ENCODE measurements at places on chromosomes 5 and 9.
A peak's percentile ranks its signal among the peaks of the same experiment; 100 is the strongest.

GRCh38 chr9:134388289-134388808 lies 62.1 kb downstream of the RXRA start:
- DNase-seq = no peak

DNA sequence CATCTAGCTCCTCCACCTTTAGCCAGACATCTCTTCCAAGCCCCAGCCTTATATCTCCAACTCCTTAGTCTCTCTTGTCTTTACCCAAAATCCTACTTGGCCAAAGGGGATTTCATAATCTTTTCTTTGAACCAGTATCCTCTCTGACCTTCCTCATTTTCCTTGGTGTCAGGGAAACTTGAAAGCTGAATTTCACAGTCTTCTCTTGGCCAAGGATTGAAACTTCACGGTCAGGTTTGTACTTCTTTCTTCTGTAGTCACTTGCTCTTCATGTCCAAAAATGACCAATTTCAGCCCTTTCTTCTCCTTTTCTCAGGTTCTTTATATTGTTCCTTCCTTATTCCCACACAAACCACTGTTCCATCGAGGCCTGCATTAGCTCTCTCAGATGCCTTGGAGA lies 473.7 kb upstream of the KLF4 start:
- DNase-seq = no peak

GRCh38 chr9:136774416-136775045 lies 10.2 kb upstream of the LCN15 start:
- no peak for DNase-seq

DNA sequence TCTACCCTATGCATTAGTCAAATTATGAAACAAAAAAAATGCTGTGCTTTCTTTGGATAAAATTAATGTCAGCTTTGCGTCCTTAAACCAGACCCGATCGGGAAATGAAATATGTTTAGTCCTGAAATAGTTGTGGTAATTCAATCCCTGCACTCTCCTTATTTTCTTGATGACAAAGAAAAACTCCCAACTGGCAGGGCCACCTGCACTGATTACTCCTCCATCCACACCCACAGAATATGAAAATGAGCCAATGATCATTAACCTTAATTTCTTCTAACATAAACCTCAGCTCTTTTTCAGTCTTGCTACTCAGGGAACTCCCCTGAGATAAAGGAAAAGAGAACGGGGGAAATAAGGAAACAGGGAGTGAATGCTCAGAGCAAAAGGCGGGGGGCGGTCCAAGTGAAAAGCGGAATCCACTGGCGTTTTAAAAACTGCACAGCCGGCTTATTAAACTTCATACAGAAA lies 245.3 kb downstream of the BNC2 start:
- no peak for DNase-seq

GRCh38 chr5:64144425-64145215 lies 21.0 kb upstream of the RNF180 start:
- no peak for DNase-seq

- DNase-seq = no peak
Observed at GRCh38 chr9:99387431-99387830, 165.3 kb downstream of the SEC61B start.

DNA sequence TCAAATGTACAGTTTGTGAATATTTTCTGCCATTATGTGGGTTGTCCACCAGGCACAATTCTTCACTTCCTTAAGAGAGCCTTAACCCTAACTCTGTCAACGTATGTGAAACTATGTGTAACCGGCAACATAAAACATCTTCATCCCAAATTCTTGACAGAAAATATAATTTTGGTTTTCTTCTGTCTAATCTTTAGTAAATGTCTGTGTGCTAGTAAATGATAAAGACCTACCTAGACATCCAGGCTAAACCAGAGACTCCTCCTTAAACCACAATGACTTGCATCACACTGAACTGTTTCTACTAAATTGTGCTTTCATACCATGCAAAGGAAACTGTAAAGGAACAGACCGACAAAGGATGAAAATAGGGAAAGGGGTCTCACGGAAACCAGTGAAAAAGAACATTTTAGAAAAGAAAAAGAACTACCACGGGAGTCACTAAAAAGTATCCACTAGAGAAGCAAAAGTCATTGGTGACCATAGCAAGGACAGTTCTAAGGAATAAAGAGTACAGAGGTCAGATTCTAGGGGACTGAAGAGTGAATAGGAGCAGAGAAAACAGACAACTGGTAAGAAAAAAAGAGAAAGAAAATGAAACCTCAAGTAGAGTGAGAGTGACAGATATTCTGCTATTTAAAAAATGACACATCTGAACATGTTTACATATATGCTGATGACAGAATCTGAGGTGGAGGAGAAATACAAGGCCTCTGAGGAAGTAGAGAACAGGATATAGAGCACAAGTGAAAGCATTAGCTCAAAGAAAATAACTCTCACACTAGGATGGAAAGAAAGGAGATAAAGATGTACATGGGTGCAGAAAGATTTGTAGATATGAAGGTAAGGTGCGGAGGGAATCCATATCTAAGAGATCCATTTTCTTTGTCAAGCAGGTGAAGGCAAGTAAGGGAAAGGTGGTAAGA lies 49.4 kb downstream of the FNIP1 start:
- no peak for DNase-seq

GRCh38 chr5:23446424-23446823 lies 61.0 kb upstream of the PRDM9 start:
- DNase-seq = no peak

GRCh38 chr5:179319123-179319522 lies 26.1 kb downstream of the ADAMTS2 start:
- no peak for DNase-seq

DNA sequence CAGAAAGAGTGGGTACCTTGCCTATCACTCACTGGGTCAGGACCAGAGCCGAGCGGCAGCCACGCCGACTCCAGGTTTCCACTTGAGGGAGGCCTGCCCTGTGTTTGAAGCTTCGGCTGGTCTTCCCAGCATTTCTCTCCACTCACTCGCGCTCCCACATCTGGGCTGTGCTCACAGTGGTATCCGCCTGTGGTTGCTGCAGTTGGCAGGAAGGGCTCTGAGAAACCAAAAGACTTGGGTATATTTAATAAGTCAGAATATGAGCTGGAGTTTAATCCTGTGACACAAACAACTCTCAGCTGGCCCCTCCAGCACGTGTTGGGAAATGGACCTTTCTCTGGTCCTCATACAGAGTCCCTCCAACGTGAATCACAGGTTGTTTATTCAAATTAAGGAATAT lies 70.9 kb downstream of the SPRY4 start:
- DNase-seq = peak; percentile 24

- no peak for DNase-seq
Observed at GRCh38 chr9:125739436-125739835, 7.7 kb upstream of the PBX3 start.

- no peak for DNase-seq
Observed at GRCh38 chr5:152883066-152883775, 478.1 kb upstream of the NMUR2 start.

GRCh38 chr5:156031181-156031580 lies 295.8 kb upstream of the SGCD start:
- no peak for DNase-seq

- no peak for DNase-seq
Observed at GRCh38 chr9:89899573-89899972, 294.8 kb downstream of the GADD45G start.

- DNase-seq = no peak
Observed at GRCh38 chr9:75930730-75931321, 40.4 kb downstream of the PCSK5 start.

DNA sequence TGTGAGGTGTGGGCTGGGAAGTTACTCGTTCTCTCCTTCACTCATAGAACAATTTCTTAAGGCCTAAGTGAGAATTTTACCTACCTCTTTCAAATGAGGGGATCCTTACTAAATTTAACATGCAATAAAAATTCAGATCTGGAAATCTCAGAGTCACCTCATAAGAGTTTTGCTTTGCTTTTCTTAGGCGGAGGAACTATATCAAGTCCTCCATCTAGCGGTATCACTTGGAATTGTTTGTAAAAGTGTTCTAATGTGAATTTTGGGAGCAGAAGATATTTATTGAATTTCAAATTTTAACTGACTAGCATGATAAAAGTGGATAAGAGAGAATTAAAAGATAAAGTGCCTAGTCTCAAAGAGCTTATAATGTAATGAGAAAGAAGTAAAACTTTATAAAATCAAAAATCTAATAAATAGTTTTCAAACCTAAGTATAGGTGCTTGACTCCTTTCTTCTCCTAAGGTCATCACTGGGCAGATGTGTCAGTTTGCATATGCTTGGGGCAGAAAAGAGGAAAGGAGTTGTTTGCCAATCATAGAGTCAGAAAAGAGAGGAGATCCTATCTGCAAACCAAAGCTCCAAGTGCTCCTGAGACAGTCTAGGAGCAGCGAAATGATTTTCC lies 145.7 kb upstream of the DAB2 start:
- DNase-seq = no peak

DNA sequence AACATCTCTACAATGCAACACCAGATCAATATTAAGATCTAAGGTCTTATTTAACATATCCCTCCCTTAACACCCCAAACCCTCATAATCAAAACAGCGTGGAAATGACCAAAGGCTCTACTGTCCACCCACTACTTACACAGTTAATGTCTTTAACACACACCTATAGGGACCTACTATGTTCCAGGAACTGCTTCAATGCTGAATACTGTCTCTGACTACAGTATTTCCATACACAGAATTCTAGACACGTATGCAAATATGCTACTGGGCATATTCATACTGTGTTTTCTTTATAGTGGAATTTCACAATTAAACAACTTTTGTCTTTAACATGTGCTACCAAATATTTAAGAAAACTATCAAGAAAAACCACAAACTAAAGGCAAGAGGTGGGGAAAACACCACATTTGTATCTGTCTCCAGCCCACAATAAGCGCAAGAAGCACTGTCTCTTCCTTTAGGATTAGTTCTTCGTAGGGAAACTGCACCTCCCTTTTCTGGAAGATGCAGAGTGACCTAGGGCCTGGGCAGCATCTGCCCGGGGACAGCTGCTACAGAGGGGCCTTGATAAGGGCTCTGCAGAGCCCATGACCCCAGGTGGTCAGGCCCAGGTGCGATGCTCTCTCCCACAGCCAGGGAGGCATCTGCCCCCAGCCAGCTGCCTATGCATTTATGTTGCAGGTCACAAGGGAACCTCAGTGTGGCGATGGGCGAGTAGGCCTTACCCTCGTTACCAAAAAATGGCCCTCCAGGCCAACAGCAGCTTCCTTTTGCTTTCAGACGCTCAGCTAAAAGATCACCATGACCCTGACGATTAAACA lies 55.2 kb downstream of the PSMB7 start:
- DNase-seq = no peak

GRCh38 chr5:97042996-97043395 lies 99.4 kb downstream of the LIX1 start:
- no peak for DNase-seq

DNA sequence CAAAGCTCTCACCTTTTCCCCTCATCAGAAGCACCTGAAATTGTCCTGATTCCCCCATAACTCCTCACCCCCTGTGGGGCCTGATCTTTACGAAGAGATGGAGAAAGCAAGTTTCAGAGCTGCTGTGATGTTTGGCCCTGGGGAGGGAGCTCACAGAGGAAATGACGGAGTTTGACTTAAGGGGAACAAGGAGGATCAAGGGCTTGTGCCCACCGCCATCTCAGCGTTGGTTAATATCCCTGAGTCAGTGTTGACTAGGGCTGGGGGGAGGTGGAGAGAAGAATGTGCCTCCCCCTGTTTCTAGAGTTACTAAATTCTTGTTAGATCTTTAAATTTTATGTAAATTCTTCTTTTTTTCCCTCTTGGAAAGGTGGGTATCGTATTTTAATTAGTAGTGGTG lies 27.8 kb downstream of the FGF18 start:
- no peak for DNase-seq

DNA sequence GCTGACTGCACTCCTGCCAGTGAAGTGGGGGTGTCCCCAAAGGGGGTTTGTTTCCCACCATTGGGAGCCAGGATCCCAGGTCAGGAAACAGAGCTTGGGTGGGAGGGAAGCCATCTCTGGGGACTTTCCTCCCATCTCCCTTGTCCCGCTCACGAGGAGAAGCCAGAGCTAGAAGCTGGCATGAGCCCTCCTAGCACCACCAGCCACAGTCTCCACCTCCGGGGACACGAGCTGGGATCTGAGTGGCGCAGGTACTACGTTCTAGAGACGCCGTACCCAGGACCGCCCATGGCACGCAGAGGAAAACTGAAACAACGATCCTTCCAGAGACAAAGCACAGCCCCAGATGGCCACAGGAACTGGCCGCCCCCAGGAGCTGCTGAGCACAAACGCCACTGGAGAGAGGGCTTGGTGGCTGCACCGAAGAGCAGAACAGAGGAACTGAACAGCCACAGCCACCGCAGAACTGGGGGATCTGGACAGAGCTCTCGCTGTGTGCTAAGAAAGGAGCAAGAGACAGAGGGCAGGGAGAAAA lies 29.8 kb downstream of the ADAMTS2 start:
- no peak for DNase-seq

Data from tibial artery (tissue), 4 donors.